ENCODE measurements at places on chromosomes 6 and 20.

GRCh38 chr20:37111926-37112455 is 16.2 kb upstream of the RBL1 start:
- DNase-seq: no peak

GRCh38 chr20:52313341-52313963 is 121.9 kb upstream of the ZFP64 start:
- DNase-seq: peak; percentile 6

- DNase-seq: no peak
Measured at GRCh38 chr6:151702851-151703658, 104.4 kb upstream of the ESR1 start.

DNA sequence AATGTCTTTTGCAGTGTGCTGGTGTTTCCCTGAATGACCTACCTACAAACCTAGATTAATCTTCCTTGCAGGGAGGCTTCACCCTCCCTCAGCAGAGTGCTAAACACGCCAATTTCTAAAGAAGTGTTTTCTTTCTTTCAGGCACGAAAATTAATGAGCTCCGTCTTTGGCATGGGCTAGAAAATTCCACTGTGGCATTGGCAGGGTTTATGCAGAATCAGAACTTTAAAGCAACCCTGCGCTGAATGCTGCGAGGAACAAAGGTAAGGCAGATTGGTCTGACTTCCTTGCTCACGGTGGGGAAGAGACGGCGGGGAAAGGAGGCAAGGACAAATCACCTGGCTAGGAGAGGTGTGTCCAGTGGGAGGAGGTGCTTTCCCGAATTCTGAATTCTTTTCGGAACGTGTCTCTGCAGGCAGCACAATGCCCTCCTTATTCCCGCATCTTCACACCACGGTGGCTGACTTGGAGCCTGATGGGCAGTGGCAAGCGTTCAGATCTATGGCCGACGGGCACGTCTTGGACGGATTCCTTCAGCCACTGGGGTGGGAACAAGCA is 6.2 kb upstream of the BANF2 start:
- no peak for DNase-seq

DNA sequence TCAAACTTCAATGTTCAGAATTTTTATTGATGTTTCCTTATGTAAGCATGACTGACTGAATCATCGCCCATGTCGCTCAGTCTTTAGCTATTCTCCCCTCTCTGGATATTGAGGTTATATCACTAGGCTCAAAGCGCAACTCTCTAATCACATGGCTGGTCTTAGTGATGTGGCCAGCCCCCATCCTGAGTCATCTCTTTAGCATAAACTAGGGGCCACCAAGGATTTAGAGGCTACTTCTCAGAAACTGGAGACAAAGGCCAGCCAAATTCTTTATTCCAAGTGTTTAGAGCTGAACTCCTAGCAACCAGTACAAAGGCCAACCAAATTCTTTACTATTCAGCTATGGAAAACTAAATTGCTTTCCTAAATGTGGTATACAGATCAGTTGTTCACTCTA is 61.4 kb downstream of the FAM135A start:
- DNase-seq: no peak

DNA sequence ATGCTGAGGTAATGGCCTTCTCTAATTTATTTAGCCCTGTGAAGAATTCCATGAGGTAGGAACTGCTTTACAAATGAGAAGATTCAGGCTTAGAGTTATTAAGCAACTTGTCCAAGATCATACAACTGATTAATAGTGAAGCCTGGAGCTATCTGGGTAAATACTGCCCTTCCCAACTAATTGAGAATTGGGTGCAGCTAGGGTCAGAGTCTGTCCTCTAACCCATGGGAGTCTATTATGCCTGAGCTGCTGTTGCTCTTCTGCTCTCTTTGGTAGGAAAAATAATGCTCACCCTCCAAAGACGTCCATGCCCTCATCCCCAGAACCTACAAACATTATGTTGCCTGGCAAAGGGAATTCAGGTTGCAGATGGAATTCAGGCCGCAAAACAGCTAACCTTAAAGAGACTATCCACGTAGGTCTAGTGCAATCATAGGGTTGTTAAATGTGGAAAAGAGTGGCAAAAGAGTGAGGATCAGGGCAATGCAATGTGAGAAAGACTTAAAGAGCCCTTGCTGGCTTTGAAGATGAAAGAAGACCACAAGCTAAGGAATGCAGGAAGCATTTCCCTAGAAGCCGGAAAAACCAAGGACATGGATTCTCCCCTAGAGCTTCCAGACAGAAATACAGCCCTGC is 90.1 kb downstream of the SPTLC3 start:
- DNase-seq: no peak

GRCh38 chr6:130366107-130367005 is 539 bp downstream of the TMEM200A start:
- no peak for DNase-seq

DNA sequence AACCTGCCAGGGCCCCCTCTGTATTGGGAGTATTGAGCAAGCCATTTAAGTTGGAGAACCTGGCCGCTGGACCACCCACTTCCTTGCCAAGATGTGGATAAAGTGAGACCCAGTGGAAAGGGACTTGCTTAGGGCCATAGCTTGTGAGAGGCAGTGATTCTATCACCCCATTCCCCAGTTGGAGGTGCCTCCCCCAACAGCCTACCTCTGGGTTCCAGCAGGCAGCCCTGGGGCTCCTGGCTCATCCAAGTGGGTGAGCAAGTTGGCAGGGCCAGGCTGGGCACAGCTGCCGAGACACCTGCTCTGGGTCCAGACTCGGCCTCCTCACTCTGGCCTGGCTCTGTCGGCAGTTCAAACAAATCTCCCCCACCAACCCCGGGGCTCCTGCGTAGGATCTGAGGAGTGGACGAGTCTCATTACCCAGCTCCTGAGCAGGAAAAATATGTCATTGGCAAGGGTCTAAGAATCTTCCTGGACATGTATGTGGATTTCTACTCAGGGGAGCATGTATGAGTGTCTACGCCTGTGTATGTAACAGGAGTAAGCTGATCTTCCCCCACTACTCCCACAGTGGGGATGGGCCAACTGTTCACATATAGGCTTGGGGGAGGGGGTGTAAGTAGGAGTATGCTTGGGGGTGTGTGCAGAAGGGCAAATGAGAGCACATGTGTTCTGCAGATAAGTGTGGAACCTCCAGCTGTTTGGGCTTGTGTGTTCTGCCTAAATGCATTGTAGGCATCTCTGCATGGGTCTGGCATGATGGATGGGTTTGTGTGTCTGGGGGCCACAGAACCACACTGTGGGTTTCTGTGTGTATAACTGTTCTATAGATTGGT is 1.9 kb downstream of the ID1 start:
- DNase-seq: peak; percentile 90

DNA sequence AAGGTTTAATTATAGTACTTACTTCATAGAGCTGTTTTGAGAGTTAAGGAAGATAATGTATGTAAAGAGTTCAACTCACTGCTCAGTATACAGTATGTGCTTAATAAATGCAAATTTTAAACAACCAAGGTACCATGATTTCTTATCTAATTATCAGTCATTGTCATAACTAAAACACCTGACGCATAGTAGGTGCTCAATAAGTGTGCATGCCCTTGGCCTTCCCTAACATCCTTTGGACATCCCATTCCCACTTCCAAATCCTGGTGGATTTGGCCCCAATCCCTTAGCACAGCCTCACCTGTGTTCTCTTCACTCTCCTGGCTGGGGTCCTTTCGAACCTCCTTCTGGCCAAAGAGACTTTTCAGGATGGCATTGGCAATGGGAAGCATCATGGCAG is 41.1 kb downstream of the SLC13A3 start:
- no peak for DNase-seq

DNA sequence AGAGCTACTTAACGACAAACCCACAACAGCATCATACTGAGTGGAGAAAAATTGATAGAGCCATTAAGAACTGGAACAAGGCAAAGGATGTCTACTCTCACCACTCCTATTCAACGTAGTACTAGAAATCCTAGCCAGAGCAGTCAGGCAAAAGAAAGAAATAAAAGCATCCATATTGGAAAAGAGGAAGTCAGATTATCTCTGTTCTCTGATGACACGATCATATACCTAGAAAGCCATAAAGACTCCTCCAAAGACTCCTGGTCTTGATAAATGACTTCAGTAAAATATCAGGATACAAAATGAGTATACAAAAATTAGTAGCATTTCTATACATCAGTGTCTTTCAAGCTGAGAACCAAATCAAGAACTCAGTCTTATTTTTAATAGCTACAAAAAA is 17.0 kb upstream of the FHL5 start:
- DNase-seq: no peak

GRCh38 chr6:47439348-47439668 is 38.3 kb upstream of the CD2AP start:
- DNase-seq: no peak

DNA sequence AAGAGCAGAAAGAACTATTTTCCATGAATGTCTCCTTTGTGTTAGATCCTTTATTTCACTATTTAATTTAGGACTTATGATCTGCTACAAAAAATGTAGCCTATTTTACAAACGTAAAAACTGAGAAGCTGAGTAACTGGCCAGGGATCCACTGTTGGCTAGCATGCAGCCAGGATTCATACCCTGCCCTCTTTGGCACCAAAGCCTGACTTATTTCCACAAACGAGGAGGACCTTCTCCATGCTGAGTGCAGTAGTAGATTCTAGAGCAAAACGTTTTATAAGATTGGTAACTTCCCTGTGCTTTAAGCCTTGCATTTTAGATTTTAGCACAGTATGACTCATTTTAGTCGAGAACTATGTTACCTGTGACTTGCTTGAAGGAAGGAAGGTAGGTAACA is 74.3 kb downstream of the NCOA7 start:
- no peak for DNase-seq

- no peak for DNase-seq
Measured at GRCh38 chr6:130514712-130515111, 148.9 kb downstream of the TMEM200A start.

DNA sequence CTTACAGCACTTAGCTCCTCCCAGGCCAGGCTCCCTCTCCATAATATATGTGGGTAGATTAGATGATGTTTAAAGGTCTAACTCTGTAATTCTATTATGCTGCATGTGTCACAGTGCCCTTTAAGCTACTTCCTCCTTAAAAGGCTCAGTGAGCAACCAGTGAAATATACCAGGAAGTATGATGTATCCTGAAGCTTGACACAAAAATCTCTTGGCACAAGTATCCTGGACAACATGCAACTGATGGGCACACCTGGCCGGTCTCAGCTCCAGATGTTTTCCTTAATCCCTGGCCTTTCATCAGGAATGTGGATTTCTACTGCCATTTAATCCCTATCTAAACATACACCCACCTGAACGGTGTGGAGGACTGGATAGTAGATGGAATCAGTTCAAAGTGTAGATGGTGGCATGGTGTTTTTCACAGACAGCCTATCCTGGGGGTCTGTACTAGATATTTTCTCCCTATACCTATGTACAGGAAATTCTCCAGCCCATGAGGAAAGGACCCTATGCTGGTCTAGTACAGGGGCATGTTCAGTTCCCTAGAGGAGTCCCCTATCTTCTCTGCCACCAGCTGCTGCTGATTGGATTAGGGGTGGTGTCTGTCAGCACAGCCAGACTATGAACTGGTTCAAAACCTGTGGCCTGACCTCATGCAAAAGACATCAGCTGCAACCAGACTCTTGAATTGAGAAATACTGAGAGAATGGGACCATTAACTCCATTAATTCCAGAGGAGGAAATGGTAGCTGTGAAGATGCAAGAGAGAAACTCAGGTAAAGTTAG is 59.4 kb upstream of the CITED2 start:
- DNase-seq: no peak

- DNase-seq: no peak
Measured at GRCh38 chr20:14030991-14031390, 35.7 kb downstream of the MACROD2 start.

DNA sequence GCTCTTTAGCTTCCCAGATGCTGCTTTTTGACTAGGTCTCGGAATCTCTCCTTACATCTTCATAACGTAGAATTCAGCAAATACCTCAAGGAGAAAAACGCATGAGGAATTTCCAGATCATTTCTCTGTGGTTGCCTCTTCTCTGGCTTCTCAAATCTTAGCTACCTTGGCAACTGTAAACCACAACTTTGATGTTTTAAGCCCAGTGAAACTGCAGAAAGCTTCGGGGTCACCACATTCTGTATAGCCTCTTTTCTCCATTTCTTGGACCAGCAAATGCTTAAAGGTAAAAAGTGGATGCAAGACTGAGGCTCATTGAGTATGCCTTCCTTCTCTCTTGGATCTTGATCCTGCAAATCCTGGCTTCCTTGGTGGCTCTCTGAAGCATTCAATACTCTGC is 125.5 kb upstream of the FBXL4 start:
- no peak for DNase-seq

DNA sequence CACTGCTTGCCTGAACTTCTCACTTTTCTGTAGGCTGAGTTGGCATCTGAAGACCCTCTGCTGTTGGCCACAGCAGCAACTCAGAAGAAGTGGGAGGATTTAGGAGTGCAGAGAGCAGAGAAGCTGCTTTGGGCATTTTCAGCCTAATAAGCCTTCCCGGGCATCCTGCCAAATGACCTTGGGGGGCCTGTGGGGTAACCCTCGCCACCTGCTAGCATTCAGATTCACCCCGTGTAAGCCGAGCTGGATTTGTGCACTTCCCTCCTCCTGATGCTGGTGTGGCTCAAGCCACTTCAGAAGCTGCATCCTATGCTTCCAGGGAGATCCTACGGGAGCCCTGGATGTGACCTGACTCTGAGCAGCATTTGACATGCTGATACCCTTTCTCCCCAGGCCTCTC is 114.8 kb downstream of the LRFN2 start:
- DNase-seq: peak; percentile 71

DNA sequence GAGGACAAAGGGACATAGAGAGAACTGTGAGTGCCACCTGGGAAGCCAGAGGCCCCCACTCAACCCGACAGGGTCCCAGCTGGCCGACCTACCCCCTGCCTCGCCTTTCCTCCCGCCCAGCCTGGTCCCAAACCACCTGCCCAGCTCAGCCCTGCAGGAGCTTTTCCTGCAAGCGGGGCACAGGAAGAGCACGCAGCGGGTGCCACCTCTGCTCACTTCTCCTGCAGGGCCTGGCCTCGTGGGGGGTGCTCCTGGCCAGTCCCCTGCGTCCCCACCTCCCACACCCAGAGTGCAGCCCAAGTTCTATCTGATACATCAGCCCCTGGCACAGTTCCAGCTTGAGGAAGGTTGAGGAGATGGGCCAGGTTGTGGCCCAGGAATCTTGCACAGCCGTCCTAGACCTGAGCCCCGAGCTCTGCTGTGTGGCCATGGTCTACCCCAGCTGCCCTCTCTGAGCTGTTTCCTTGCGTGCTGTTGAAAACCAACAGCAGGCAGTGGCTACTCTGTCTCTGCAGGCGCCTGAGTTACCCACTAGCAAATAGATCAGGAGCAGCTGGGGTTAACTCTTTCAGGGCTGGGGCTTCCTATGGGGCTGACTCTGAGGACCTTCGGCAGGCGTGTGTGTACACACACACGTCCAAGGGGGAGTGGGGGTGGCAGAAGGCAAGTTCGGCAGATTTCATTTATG is 1.7 kb downstream of the NECAB3 start:
- peak; percentile 34 for DNase-seq

GRCh38 chr20:10902174-10902573 is 228.4 kb upstream of the JAG1 start:
- no peak for DNase-seq

DNA sequence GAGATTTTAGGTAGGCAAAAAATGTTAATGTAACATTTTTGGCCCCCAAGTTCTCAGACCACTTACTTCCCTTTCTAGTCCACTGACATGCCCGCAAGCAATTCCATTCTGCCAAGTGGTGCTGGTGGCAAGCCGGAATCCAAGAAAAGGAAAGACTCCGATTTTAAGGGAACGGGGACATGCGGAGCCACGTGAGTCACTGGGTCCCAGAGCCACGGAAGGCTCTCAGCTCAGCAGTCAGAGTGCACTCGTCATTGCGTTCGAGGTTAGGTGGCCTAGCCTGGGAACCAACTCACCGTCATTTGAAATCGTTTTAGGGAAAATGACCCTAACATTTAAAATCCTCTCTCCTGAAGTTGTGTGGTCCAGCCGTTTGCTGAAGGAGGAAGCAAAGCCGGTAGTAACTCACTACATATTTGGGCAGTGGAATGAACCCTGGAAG is 711 bp upstream of the SIRT5 start:
- no peak for DNase-seq
